Naive thymus-derived CD8-positive, alpha-beta T cell (primary cell): ENCODE measurements at places on chromosomes 3 and 15. TPM values are rescaled to one million over a fixed set of nuclear protein-coding genes. Genes with fewer than 3 reads are reported as not detected.

DNA sequence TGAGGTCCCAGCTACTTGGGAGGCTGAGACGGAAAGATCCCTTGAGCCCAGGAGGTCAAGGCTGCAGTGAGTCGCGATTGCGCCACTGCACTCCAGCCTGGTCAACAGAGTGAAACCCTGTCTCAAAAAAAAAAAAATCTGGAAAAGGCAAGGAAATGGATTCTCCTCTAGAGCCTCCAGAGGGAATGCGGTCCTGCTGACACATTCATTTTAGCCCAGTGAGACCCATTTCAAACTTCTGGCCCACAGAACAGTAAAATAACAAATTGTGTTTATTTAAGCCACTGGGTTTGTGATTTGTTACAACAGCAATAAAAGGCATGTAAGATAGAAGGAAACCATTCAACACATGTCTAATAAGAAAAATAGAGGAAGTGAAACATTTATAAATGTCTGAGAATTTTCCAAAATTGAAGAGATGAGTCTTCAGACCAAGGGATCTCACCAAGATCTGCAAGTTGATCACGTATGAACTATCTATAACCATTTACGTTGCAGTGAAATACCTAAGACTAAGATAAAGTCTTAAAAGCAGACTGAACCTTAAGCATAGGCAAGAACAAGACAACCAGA lies at the start of gene HTR3E:
HTR3E (plus strand) TSS at position 254 of the 573 bp plus-strand sequence. CDS start 466 bp downstream, outside the sequence.
- no peak for DNase-seq

DNA sequence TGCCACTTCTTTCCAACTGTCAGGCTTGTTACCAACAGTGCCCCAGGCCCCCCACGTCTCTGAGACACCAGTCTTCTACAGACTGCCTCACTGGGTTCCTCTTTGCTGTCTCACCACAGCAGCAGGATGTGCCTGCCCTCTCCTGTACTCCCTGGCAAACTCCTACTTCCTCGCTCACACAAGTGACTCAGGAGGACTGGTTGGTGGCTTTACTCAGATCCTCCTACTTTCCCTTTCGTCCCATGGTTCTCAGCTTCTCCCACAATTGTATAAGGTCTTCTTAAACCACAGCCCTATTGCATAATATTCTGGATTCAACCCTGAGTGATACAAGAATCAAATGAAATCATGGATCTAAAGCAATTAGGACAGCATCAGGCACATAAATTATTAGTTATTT lies 246.6 kb upstream of the PROK2 start:
- no peak for DNase-seq

GRCh38 chr3:169811631-169812331 lies 889 bp upstream of the LRRIQ4 start:
- DNase-seq: no peak

DNA sequence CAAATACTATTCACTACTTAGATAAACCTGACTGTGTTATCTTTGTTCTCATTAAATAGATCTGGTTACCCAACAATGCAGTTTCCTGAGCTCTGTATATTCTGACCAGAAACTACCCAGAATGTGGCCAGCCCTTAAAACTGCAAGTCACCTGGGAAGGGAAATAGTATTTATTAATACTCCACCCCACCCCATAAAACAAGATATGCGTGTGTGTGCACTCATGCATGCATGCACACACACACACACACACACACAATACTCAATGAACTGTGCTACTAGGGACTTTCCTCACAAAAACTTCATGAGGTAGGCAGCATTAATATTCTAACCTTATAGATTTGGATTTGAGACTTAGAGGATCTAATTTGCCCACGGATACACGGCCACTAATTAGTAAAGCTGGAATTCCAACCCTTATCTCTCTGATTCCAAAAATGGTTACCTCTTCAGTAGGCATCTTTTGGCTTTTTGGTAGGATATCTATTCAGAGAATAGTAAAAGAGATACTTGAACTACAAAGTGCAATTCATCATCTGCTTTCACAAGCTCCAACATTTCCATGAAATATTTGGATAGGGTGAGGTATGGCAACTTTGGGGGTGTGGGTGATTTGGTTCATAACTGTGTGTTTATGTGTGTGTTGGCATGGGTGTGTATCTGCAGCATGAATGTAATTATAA lies 197.0 kb upstream of the CFAP20DC start:
- no peak for DNase-seq

Gene GPR176
- not detected for polyA plus RNA-seq
